ENCODE measurements at places on chromosomes 11 and 22. TPM values are rescaled to one million over a fixed set of nuclear protein-coding genes. Genes with fewer than 3 reads are reported as not detected.

DNA sequence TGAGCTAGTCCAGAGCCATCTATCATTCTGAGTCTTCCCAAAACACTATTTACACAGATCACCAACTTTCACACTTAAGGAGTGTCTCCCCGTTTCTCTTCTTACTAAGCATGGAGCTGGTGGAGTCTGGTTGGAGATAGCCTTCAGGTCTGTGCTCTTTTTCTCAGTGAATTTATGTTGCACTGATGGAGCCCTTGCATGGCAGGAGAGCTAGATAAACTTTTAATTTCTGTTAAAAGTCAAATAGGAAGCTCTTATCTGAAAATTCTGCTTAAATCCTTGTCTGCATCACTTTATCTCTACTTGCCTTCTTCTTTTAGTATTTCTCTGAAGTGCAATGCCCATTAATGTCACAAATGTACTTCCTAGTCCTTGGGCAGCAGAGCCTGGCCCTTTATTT is 63.4 kb downstream of the ST3GAL4 start:
- DNase-seq, result no peak

GRCh38 chr22:49992921-49993648 is 19.5 kb downstream of the IL17REL start:
- peak; percentile 61 for DNase-seq

DNA sequence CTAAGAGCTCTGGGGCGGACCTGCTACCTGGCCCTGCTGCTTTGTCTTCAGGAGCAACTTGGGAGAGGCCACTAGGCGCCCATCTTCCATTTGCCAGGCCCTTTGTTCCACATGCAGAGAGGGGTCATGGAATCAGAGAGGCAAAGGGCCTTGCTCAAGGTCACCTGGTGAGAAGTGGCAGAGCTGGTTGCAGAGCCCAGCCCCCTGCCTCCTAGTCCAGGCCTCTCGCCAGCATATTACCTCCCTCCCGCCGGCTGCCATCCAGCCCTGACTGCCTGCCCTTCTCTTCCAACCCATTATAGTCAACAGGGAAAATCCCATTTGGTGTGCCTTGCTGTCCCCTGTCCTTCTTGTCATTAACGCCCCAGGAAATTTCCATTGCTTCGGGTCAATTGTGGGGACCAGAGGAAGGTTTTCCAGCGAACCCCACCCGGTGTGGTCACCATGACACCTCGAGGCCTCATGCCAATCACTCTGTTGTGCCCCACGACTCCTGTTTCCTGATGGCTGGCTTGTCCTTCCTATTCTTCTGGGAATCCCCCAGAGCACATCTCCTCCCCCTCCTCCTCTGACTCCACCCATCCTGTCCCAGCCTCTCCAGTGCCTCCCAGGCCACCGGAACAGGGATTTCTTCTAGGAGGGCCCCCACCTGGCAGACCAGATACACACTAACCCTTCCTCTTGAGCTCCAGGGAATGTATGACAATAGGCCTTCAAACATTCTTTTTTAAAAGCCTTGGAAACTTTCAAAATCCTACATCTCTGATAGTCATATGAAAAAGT is 77.0 kb downstream of the NECTIN1 start:
- DNase-seq, result no peak

- no peak for DNase-seq
Observed at GRCh38 chr11:101759771-101760450, 154.9 kb upstream of the CEP126 start.

MS4A6A gene
- total RNA-seq, result 0.22 TPM

SPTBN2 gene
- total RNA-seq, result 1.2 TPM
